ENCODE measurements at places on chromosomes 6 and 20. TPM values are rescaled to one million over a fixed set of nuclear protein-coding genes. Genes with fewer than 3 reads are reported as not detected.
A peak's percentile ranks its signal among the peaks of the same experiment; 100 is the strongest.

The C6orf118 gene
- 1.6 TPM for polyA plus RNA-seq

The HTR1E gene
- polyA plus RNA-seq = 0.48 TPM

The SOBP gene
- 8.7 TPM for polyA plus RNA-seq

The NOX3 gene
- not detected for polyA plus RNA-seq

The SLC16A10 gene
- polyA plus RNA-seq = 7.7 TPM

The LPA gene
- polyA plus RNA-seq = 0.17 TPM

The HLA-DQB1 gene
- polyA plus RNA-seq = 4.3 TPM

The KCNB1 gene
- polyA plus RNA-seq = 0.66 TPM

The BPIFB1 gene
- 0.15 TPM for polyA plus RNA-seq

The PRSS16 gene
- 6.0 TPM for polyA plus RNA-seq

DNA sequence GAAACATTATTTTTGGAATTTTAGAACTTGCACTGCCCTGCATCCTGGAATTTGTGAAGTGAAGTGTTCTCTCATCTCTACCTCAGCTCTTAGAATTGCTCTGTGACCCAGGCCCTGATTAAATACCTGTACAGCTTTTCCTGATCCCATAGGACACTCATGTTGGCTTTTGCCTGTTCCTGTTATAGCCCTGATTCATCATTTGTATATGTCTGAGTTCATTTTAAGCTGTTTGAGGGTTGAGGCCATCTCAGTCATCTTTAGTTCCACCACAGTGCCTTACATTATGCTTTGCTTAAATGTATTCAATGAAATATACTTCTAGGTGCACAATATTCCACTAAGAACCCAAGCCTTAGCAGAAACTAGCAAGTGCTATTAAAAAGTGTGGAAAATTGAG, 26.4 kb downstream of the ZFAND3 start:
- no peak for DNase-seq

- peak; percentile 89 for DNase-seq
Measured at GRCh38 chr20:32484225-32484957, 100.7 kb downstream of the NOL4L start.

GRCh38 chr6:1670711-1671462, 61.2 kb downstream of the FOXC1 start:
- no peak for DNase-seq

DNA sequence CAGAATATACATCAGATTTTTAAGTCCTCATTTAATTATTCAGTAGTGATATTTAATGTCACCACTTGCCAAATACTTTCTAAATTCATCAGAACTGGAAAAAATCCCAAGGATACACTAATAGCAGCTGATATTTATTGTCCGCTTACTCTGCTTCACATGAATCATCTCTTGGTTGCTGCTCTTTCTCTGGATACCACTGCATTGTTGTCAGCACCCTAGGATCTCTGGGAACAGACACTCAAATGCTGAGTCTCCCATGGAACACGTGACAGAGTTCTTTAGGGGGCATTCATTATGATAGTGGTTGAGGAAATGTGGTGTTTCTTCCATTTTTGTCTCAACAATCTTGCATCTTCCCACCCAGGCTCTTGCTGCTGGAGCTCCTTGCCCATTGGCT, 318.0 kb downstream of the RFPL4B start:
- DNase-seq = no peak

DNA sequence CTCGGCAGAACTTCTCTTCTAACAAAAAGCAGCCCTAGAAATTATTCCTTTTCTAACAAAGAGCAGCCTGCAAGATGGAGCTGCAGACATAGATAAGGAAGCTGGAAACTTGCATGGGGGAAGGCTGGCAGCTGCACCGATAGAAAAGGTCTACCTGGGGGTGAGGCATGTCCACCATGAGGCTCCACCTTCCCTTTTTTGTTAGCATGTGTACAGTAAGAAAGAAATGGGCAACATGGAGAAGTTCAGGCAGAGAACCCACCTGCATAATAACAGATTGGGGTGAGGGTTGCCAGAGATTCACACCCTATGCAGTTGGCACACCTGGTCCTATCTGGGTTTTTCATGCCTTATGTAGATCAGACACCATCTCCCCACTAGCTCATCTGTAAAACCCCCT, 25.4 kb downstream of the ZNF311 start:
- DNase-seq = no peak

DNA sequence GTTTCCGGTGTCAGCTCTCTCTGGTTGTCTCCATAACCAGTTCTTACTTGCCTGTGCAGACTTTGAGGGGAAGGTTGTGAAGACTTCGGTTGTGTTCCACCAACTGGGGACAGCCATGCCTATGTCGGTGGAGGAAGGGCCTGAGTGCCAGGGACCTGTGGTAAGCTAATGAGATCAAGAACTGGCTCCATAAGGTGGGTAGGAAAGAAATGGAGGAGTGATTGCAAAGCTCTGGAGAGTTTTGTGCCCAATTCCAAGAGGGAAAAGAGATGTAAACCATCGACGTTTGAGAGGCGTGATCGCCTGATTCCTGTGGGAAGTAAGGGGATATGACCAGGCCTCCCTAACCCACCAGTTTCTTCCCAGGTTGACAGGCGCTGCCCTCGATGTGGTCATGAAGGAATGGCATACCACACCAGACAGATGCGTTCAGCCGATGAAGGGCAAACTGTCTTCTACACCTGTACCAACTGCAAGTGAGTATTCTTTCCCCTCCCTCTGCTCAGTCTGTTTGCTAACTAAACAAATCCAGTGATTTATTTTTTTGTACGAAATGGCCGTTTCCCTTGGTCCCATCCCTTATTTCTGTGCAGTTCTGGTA, 893 bp downstream of the POLR1H start:
- no peak for DNase-seq

- DNase-seq = no peak
Measured at GRCh38 chr6:3777730-3778461, 26.4 kb upstream of the PXDC1 start.

- DNase-seq = no peak
Measured at GRCh38 chr6:137878029-137878428, 11.0 kb downstream of the TNFAIP3 start.

- no peak for DNase-seq
Measured at GRCh38 chr6:36976007-36976264, 10.1 kb downstream of the MTCH1 start.

GRCh38 chr6:127288705-127289104, 22.0 kb downstream of the RNF146 start:
- DNase-seq = no peak

DNA sequence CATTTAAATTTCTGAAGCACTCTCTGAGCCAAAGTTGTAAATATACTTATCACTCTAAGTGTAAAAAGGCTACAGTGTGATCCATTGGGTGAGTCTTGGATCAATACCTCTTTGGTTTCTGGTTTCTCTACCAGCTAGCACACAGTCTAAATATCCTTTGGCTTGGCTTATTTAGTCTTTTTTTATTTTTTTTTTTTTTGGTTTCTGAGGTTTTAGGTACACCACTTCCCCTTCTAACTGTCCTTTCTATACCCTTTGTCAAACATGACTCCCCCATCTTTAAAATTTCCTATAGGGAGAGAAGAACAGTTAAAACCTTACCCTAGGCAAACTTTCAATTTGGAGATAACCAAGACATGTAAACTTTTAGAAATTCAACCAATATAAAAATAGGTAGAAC, 379.0 kb downstream of the PHF3 start:
- DNase-seq = no peak

DNA sequence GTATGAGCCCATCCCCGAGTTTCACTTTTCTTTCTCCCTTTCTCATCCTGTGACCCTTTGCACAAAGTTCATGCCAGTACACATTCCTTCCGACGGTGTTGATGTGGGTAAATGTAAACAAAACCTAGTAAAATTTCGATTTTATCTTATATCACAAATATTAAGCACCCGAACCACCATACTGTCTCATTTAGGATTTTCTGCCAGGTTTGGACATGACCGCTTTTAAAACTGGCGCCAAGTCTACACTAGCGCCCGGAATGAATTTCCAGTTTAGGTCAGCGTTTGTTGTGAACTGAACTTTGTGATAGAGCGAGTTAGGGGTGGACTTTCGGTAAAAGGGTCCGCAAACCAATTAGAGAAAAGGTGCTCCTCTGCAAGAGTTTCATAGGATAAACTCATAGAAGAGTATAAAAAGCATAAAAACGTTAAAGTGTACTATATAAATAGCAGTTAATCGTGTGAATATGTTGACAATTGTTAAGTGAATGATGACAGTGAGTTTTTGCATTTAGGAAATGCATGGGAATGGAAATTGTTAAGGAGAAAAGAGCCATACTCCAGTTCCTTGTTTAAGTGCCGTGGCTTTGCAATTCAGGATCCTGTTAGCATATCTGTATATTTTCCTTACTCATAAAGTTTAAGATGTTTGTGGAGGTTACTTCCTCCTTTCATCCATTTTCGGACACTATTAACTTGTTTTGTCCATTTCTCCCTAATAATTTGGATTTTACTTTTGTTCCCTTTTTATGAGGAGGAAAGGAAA, 937 bp downstream of the AKAP7 start:
- peak; percentile 64 for DNase-seq

GRCh38 chr6:150987855-150988464, 122.5 kb downstream of the MTHFD1L start:
- DNase-seq = no peak

GRCh38 chr20:1431158-1431557, 35.5 kb downstream of the NSFL1C start:
- no peak for DNase-seq

- DNase-seq = no peak
Measured at GRCh38 chr20:58238490-58238889, 10.0 kb upstream of the ANKRD60 start.

DNA sequence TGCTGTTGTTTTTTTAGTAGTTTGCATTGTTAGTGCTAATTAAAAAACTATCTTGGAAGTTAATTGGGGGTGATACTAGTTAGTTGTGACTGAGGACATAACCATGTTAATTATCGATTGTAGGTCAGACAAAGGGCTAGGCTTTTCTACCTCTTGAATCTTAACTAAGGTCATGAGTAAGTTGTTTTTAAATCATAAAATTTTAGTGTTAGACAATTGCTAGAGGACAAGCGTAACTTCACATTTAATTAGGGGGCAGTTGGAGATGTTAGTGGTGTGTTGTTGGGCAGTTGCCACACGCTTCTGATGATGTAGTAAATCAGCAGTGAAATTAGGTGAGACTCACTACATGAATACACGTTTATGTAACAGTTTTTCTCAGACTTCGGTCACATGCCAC, 619.1 kb upstream of the FLRT3 start:
- no peak for DNase-seq

- DNase-seq = no peak
Measured at GRCh38 chr6:108966855-108967755, 118.9 kb downstream of the ARMC2 start.

- DNase-seq = no peak
Measured at GRCh38 chr6:163748886-163749285, 334.4 kb downstream of the QKI start.

GRCh38 chr6:154298297-154298696, 58.3 kb downstream of the IPCEF1 start:
- DNase-seq = no peak

DNA sequence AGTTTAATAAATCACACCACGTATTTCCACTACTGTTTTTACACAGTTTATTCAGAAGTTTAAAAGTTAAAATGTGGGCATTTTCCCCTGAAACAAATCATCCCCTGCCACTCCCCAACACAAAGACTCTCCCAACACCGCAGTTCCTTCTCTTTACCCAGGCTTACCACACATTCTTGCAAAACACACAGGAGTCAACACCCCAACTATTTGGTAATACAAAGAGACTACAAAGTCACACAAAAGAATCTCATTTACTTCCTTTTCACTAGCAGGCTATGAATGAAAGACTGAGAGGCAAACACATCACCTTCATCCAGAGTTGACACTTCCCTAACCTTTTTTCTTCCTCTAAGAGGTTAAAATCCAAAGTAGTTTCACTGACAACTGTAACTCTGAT, 51.1 kb downstream of the KCTD20 start:
- DNase-seq = no peak

DNA sequence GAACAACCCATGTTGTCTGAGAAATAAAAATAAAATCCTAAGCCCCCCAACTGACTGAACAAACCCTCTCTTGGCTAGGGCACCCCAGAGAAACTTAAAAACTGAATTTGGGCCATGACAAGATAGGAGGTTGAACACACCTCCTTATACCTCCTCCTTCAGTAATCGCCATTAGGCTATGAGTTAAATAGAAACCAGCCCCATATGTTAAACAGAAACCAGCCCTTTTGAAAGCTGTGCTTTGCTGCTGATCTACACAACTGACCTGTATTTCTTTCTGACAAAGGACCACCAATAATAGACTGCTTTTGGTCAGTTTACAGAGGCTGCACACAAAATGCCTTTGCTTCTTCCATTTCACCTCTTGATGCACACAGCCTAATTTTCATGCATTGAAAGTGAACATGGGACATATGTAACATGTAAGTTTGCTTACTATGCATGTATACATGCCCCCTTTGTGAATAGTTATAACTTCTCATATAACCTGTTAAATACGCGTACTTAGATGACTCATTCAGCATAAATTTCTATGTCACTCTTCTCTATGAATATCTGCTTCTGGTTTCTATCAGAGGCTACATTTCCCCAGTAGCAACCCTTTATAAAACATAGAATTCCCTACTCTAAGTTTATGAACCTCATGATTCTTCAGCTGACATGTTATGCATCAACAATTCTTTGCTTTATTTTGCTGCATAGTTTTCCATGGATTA, 462.9 kb downstream of the COL12A1 start:
- DNase-seq = no peak
